SHP77 (cell line): ENCODE measurements at places on chromosomes 12 and 14.

- no peak for DNase-seq
Observed at GRCh38 chr12:15322164-15323061, at the start of gene PTPRO. PTPRO (plus strand) TSS chr12:15322508.

GRCh38 chr14:102588821-102589220 lies 3.6 kb upstream of the RCOR1 start:
- no peak for DNase-seq

GRCh38 chr14:87199381-87199780 lies 793.6 kb downstream of the GALC start:
- no peak for DNase-seq

DNA sequence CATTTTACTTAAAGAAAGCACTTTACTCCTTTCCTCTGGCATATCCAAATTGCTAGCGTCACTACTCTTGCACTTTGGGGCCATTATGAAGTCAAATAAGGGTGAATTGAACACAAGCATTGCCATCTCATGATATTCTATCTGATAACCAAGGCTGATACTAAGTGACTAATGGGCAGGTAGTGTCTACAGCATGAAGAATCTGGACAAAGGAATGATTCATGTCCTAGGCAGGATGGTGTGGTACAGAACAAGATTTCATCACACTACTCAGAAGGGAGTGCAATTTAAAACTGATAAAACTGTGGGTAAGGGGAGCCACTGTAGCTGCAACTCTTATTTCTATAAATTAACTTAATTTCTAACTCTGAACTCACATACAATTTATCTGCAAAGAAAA lies 7.7 kb upstream of the SLC6A15 start:
- DNase-seq, result no peak

DNA sequence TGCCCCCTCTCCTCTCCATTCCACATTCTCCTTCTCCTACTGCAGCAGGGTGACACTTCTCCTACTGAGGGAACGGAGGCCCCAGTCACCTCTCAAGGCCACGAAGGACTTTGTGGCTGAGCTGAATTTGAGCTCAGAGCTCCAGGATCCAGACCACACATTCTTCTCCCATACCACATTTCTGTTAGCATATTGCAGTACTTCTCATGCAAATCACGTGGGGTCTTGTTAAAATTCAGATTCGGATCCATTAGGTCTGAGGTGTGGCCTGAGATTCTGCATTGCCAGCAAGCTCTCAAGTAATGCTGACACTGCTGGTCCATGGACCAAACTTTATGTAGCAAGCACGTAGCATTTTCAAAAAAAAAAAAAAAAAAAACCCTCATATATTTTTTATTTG lies 9.6 kb upstream of the IFI27L2 start:
- no peak for DNase-seq

- no peak for DNase-seq
Observed at GRCh38 chr12:114032801-114033200, 66.7 kb upstream of the RBM19 start.

GRCh38 chr12:47828976-47829482 lies 9.3 kb upstream of the HDAC7 start:
- DNase-seq, result no peak

DNA sequence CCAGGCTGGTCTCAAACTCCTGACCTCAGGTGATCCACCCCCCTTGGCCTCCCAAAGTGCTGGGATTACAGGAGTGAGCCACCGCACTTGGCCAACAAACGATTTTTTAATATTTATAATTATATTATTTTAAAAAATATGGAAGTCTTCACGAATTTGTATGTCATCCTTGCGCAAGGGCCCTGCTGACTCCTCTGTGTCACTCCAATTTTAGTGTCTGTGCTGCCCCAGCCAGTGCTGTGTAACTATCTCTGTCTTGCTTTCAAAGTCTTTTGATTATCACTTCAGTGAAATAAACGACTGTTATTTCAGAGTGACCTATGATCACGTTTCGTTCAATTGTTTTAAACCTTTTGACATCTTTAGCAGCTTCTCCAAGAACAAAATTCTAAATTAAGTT lies 13.1 kb upstream of the MMP17 start:
- DNase-seq, result no peak

DNA sequence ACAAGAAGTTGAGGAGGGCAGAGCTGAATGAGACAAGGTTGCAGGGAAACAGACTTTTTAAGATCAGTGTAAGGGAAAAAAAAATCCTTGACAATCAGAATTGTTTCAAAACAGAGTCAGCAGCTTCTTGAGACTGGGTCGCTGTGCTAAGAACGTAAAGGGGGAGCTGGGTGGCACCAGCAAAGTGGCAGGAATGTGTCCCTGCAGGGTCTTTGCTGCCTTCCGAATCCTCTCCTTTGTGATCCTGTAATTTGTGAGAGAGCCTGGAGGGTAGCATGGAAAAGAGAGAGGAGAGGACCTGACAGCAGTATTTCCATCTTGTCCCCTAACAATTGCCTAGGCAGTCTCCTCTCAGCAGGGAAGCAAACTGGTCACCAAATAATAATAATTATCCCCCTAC lies 472.8 kb downstream of the RGS6 start:
- DNase-seq, result no peak

DNA sequence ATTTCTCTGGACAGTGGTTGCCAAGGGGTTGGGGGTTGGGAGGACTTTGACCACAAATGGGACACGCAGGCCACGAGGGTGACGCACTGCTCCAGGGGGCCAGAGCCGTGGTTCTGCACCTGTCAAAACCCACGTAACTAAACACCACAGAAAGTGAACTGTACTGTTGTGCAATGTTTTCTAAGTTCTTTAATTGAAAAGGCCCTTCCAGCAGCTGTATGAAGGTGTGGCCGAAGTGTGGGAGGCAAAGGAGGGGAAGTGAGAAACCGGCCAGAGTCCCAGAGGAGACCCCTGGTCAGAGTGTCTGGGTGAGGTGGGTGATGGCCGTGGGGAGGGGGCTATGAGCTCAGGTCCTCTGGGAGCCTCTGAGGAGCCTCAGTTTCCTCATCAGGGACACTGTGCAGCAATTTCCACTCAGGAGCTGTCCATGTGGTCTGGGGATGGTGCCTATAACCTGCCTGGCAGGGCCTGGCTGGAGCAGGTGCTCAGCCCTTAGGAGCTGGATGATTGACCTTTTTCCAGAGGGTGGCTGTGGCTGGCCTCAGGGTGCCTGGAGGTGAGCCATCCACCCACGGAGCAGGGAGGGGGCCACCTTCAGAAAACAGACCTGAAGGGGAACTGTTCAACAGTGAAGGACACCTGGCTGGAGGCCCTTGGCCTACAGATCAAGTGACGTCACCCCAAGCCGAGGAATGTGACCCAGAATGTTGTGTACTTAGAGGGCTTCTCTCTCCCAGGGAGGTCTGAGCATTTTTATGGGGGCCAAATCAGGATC lies 9.8 kb upstream of the BDKRB2 start:
- DNase-seq, result no peak
